ENCODE measurements at places on chromosomes 11 and 22.

DNA sequence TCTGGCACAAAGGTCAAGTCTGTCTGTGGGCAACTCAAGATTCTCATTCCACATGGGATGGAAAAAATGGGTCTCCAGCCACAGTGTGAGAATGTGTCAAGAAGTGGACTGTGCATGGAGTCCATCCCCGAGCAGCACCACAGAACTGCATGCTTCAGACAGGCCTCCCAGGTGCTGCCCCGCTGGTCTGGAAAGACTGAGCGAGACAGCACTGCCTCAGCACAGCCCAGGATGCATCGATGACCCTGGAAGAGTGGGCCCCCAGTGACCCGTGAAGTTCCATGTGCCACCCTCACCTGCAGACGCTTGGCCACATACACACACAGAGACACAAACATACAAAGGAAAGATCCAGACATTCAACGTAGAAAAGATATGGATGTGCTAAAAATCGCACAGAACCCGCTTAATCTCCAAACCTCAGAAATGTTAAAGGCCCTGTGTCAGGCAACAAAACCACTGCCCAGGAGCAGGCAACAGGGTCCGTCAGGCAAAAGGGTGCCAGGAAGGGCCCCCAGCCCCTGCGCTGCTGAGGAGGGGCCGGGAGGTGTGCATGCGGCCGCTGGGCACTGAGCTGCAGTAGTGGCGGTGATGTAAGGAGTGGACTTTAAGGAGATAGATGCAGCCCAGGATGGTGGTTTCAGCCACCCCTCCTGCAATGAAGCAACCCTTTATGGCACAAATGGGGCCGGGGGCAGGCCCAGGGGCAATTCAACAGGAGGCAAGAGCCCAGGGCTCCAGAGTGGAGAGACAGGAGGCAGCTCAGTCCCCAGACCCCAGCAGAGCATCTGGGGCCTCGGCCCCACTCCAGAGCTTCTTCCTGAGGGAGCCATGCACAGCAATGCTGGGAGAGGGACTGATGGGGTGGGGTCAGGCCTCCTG, 84.7 kb downstream of the DGCR2 start:
- no peak for DNase-seq

GRCh38 chr11:10930972-10931760, 73.3 kb upstream of the ZBED5 start:
- DNase-seq, result peak; percentile 58

- DNase-seq, result no peak
These were observed 52.8 kb downstream of the WNT11 start for GRCh38 chr11:76153571-76153923.

DNA sequence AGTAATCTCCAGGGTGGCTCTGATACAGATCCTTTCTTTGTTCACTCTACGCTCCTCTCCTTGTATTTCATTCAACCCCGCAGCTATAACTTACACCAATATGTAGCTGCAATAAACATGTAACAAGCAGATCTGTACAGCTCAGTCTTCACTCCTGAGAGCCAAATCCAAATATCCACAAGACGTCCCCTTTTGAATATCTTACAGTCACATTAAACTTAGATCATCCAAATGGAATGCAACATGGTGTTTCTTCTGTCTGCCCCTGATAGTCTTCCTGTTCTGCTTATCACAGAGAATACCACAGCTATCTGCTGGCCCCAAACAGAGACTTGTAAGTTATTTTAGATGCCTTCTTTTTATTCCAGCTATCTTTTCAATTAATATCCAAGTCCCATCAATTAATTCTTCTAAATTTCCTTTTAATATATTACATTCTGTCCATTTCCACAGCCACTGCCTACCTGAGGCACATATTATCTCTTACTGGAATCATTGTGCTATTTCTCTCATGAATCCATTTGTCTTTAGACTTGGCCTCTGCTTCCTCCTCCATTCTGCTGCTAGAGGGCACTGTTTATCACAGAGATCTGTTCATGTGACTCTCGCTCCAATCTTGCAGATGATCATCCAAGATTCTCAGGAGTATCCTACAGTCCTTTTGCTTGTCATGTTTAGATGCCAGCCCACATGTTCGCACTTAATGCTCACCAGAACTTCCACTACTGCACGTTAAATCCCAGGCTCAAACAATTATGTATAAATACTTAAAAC, 908.6 kb downstream of the NTM start:
- no peak for DNase-seq

- no peak for DNase-seq
These were observed 311.4 kb downstream of the DYNC2H1 start for GRCh38 chr11:103420593-103420992.

GRCh38 chr22:47612311-47612910, 850.0 kb downstream of the TBC1D22A start:
- DNase-seq, result no peak

All from progenitor cell of endocrine pancreas (in vitro differentiated cells).